NCI-H2171 treated with DMSO at 0.1 percent for 48 hours (cell line): ENCODE measurements at places on chromosomes 1 and 21.

GRCh38 chr1:118894836-118895235 lies 93.3 kb downstream of the TBX15 start:
- DNase-seq = no peak

- DNase-seq = no peak
Measured at GRCh38 chr1:35947547-35947946, 16.6 kb downstream of the AGO3 start.

- no peak for DNase-seq
Measured at GRCh38 chr1:168420177-168420576, 123.6 kb downstream of the XCL2 start.

DNA sequence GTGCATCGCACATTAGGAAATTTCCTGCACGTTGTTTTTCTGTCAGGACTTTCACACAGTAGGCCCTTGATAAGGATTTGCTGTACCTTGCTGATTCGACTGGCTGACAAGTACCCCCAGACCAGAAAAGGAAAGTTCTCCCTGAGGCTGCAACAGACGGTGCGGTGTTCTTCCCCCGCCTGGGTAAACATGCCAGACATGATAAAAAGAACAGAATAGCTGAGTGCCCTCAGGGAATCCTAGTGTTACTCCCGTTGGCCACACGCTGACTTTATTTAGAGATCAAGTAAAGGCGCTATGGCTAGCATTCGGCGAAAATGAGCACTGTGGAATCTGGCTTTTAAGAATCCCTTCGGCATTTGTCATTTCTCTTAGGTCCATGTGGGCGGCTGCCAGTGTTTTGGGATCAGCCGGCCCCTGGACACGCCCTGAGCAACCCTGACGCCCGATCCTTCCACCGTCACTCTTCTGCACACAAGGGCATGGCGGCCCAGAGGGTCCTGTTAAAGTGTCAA lies 607.7 kb downstream of the KIF26B start:
- no peak for DNase-seq

DNA sequence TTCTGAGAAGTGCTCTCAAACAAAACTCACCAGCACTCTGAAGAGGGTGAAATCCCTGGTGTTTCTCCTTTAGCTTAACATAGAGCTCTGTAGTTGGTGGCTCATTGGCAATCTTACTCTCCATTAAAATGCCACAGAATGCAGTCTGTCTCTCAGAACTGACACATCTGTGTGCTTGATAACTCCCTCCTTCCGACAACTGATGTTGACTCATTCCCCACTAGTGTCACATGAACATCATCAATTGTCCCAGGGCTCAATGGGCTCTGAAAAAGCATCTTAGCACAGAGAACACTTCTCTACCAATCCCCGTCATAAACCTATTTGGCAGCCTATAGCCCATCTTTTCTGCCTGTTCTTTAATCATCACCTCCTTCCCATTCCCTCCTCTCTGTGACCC lies 133.2 kb upstream of the ZC3H11B start:
- no peak for DNase-seq

- no peak for DNase-seq
Measured at GRCh38 chr1:84890566-84890965, 2.4 kb downstream of the LPAR3 start.

DNA sequence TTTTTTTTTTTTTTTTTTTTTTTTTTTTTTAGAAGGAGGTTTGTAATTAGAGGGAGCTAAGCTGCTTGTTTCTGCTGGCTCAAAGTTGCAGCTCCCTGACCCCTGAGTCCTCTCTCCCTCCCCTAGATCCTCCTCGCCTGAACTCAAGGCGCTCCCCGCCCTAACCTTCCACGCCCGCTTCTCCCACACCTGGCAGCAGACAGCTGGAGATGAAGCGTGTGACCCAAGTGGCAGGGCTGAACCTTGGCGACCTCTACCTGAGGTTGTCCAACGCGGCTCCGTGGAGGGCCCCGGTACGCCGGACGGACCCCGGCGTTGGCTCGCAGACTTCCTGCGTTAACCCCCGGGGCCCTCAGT lies 795 bp downstream of the NGF start:
- peak; percentile 56 for DNase-seq

DNA sequence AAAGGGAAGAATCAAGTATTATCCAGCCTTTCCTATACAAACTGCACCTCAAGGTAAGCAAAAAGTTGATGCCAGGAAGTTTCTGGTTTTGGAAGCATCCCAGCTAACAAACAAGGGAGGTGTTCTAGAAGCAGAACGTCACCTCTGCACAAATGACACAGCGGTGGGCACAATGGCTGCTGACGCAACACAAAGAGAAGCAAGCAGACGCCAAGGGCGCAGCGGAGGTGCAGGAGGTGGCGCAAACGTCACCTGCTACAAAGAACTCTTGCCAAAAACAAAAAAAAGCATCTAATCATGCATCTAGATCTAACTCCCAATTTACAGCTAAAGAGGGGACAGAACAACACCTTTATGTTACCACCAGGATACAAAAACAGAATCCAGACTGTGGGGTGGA lies 88.5 kb downstream of the NPHP4 start:
- no peak for DNase-seq

DNA sequence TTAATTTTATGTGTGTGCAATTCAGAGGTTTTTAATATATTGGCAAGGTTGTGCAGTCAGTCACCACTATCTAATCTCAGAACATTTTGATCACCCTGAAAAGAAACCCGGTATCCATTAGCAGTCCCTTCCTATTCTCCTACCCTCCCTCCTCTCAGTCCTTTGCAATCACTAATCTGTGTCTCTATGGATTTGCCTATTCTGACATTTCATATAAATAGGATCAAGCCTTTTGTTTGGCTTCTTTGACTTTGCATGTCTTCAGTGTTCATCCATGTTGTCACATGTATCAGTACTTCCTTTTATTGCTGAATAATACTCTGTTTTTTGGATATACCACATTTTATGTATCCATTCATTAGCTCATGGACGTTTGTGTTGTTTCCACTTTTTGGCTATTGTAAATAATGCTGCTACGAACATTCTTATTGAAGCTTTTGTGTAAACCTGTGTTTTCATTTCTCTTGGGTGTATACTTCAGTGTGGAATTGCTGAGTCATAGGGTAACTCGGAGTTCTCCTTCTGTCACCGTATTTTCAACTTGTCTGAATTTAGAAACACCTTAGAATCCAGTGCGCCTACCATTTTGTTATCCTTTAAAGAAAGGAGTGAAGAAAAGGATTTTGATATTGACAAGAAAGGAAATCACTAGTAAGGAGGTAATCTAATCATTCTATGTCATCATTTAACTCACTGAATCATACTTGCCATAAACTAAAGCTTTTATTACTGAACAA lies 3.4 kb downstream of the CEP85 start:
- peak; percentile 56 for DNase-seq

DNA sequence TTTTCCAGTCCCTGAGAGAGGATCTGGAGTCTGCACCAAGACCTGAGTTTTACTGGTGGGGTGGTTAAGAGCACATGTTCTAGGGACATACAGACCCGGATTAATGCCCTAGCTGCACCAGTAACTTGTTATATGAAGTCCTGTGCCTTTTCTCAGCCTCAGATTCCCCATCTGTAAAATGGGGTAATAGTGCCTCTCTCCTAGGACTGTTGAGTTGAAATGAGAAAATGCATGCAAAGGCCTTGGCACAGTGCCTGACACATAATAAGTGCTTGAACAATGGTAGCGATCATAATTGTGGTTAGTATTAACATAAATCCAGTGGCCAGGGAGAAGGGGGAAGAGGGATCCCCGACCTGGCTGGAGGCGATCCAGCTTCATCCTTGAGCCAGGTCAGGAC lies 12.3 kb downstream of the AHDC1 start:
- DNase-seq = no peak

DNA sequence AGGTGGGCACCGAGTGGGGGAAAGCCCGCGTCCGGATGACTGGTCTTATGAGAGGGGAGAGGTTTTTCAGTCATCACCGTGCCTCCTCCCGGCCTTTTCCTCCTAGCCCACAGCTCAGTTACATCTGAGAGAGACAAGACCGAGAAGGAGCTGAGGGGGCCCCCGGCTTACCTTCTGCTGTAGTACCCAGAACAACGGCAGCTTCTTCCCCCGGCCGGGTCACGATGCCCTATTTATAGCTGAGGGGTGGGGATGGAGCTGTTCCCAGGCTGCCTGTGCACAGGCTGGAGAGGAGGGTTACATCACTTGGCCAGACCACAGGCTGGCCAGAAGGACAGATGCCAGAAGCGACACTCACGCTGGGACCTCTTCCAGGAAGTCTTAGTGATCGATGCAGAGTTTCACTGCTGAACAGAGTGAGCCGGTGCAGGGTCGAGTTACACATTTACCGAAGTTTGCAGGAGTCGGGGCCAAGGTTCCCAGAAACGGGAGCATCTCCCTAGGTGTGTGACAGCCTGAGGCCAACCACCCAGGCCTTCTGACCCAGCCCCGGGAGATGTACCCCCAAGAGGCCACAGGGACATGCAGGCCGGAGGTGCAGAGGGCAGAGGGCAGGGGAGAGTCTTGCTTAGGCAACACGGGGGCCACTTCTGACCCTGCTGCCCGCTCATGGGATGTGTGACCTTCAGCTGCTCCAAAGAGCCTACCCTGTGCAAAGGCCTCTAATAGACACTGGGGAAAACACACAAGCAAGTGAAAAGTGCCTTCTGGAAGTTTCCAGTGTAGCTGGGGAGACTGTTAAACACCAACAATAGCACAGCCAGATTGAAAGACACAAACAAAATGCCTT lies at the start of gene AGT:
TSS of gene AGT (minus strand) at position 208 of the 850 bp plus-strand sequence. CDS start 3,299 bp downstream, outside the sequence.
- DNase-seq = peak; percentile 24

GRCh38 chr1:71784241-71784640 lies 498.1 kb downstream of the NEGR1 start:
- no peak for DNase-seq

- no peak for DNase-seq
Measured at GRCh38 chr1:92323473-92324453, 24.9 kb downstream of the RPAP2 start.

DNA sequence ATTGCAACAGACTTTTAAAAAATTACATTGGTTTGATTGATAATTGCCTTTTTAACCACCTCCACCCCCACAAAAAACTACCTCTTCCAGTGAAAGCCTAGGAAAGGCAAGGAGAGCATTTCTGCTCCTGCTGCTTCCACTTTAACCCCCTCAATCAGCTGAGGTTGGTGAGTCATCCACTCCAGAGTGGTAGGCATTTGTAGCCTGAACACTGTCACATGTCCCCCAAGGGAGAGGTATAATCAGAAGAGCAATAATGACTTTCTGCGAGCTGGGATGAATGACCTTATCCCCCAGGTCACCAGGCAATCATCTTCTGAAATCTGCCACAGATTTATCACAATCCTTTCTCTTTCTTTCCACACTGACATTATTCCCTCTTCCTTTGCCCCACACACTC lies 126.6 kb upstream of the CAMK1G start:
- peak; percentile 58 for DNase-seq

GRCh38 chr1:19315378-19316198 lies 3.5 kb downstream of the SLC66A1 start:
- peak; percentile 87 for DNase-seq

- no peak for DNase-seq
Measured at GRCh38 chr1:153493343-153493960, 33.0 kb upstream of the S100A7 start.

GRCh38 chr1:74474585-74474984 lies 37.8 kb downstream of the LRRC53 start:
- DNase-seq = no peak

DNA sequence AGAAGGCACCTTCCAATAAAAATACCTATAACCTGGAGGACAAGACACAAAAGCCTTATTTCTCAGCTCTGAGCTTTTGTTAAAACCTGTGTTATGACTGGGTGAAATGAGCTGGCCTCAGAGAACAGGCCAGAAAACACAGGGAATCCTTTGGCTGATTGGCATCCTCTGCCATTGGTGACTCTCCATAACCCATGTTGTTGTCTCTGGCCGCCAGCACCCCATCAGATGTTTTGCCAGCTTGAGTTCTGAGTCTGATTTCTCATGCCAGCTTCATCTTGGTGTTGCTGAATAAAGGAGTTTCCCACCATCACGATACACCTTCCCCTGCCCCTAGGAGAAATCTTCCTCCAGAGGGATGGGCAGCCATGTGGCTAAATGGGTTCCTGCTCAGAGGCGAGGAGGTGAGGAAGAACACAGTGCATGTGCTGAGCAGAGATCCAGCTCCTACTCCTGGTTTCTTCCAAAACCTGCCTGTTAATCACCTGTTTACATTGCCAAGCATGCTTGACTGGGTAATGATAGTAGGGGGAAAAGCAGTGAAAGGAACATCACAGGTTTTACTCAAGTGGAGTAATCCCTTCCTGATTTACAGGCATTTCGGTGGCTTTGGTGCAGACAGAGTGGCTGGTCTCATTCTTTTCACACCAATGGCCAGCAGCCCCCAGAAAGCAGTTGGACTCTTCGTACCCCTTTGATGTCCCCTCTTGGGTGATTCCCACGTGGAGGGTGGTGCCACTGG lies 109.8 kb downstream of the ROR1 start:
- peak; percentile 13 for DNase-seq

DNA sequence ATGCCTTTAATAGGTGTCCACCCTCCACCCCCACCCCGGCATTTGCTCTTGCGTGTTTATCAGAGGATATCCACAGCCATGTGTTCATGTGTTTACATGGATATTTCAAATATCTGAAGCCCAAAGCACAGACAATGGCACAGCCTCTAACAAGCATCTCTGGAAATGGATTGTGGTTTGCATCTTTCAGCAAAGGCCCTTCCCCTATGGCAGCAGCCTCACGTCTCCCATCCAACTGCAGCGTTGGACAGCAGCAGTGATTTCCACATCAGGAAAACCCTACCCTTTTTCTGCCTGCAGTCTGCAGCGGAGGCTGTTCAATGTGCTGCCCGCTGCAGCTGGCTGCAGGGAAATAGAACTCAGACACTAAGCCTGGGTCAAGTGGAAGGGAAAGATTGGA lies 1.6 kb downstream of the RASSF5 start:
- DNase-seq = no peak

GRCh38 chr1:94528299-94528698 lies 13.3 kb downstream of the F3 start:
- peak; percentile 24 for DNase-seq

- no peak for DNase-seq
Measured at GRCh38 chr21:45867671-45868081, 113.9 kb upstream of the COL6A1 start.

GRCh38 chr1:155013632-155014031 lies 11.0 kb downstream of the ZBTB7B start:
- DNase-seq = no peak

GRCh38 chr1:185315445-185316071 lies 1.5 kb downstream of the IVNS1ABP start:
- DNase-seq = peak; percentile 66
